Stimulated activated CD4-positive, alpha-beta T cell treated with anti-CD3 and anti-CD28 coated beads, Interleukin-1b, Interleukin-23, amount 100 ng/mL, for 48 hours (primary cell): ENCODE measurements at places on chromosomes 1 and 21.

DNA sequence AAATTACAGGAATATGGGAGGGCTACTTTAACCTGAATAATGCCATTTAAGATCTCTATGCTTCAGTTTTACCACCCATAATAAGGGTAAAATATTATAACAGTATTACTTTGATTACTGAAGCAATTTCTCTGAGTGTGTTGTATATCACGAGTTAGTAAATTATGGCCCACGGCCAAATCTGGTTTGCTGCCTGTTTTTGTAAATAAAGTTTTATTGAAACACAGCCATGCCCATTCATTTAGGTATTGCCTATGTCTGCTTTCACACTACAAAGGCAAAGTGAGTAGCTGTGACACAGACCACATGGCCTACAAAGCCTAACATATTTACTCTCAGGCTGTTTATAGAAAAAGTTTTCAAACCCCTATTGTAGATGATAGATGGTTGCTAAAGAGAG, 156.8 kb downstream of the CDC42BPA start:
- DNase-seq: no peak

GRCh38 chr1:36159614-36160387, 3.8 kb downstream of the MAP7D1 start:
- no peak for DNase-seq

- no peak for DNase-seq
These were observed 34.1 kb downstream of the EXTL2 start for GRCh38 chr1:100860397-100860991.

GRCh38 chr1:9128520-9129265, at the start of gene GPR157:
Gene GPR157, minus strand, starts transcription at chr1:9129102. Its CDS starts 75 bp downstream, at chr1:9129027.
- DNase-seq: peak; percentile 82

DNA sequence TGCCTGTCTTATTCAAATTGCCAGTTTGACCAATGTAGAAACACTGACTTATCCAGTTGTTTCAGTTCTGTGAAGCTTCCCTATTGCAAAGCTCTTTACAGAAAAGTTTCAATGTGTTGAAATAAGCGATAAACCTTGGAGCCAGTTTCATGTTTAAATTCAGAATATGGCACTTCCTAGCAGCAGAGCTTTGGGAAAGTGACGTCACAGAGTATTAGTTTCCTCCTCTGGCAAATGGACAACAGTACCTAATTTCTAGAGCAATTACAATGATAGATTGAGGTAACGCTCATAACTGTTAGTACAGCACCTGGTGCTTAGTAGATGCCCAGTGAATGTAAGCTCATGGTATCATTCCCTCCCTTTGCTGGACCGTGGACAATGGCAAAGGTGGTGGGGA, 527.5 kb upstream of the DAB1 start:
- DNase-seq: no peak

DNA sequence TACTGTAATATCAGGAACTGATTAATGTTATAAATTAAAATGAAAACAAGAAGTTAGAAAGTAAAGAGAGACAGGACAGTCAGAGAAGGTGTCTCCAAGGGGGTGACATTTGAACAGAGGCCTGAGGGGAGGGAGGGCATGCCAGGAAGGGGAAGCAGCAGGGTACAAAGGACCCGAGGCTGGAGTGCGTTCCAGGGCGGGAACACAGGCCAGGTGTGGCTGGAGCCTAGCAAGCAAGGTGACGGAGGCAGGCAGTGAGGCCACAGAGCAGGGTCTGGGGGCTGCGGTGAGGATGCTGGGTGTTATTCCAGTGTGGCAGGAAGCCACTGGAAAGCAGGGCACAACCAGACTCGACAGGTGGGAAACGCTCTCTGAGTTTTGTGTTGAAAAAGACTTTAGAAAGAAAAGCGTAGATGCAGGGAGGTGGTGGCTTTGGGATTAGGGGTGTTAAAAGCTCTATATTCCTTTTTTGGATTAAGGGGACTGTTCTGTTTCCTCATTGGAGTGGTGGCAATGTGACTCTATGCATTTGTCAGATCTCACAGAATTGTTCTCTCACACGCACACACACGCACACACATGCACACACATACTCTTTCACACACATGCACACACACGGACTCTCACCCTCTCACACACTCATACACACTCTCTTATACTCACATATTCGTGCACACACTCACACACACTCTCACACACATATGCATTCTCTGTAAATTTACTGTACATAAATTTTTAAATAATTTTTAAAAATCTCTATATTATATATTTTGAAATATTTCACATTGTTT, 124.5 kb downstream of the GLIS1 start:
- DNase-seq: no peak

- no peak for DNase-seq
These were observed 114.4 kb downstream of the PRDM16 start for GRCh38 chr1:3183411-3183810.

DNA sequence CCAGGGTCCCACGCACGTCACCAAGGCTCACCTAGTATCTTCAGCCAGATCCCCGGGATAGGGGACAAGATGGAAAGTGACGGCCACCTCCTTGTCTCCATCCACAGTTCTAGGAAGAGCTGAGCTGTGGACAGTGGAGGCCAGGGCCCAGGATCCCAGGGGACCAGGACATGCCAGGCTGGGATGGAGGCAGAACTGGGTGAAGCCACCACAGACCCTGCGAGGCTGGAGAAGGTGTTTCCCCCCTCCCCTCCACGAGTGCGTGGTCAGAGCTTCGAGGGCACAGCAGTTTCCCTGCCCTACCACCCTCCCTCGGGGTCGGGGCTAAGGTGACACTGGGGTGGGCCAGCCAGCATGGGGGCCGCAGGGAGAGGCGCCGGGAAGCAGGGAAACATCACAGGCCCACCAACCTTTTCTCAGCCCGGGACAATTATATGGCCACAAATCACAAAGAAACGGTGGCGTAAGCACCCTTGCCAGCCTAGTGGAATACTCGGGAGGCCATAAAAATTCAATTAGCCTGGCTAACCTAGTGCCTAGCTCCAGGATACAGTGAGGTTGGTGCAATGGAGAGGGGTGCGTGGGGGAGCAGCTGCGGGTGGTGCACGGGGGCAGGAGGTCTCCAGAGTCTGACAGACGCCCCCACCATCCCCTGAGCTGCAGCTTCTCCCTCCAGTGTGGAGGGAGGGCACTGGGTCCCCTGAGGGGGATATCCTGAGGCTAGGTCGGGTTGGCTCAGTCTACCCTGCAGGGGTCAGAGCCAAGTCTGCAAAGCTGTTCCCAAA, 13.4 kb downstream of the DRAXIN start:
- DNase-seq: no peak

DNA sequence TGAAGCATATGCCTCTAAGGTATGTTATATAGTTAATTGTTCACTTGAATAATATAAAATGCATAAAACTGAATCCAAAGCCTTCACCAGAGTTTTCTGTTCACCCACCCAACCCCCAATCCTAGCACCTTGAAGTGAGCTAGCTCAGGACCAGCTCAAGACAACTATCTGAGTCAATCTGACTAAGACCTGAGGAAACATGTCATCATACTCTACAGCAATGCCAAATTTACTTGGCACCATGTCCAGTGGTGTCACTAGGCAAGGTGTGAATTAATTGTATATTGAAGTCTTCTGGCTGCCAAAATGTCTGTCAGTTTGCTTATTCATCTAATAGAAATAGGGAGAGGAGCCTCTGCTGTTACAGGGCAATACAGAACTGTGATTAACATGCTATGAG, 3.8 kb downstream of the DNASE2B start:
- DNase-seq: peak; percentile 1

DNA sequence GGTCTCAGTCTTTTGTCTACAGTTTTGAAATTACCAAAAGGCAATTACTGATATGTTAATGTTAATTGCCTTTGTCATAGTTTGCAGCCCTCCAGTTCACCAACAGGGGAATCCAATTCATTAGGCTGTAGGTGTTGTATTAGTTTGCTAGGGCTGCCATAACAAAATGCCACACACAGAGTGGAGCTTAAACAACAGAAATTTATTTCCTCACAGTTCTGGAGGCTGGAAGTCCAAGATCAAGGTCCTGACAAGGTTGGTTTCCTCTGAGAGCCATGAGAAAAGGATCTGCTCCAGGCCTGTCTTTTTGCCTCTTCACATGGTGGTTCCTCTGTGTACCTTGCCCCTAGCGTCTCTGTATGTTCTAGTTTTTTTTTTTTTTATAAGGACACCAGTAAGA, 1.3 kb downstream of the RTCA start:
- no peak for DNase-seq

DNA sequence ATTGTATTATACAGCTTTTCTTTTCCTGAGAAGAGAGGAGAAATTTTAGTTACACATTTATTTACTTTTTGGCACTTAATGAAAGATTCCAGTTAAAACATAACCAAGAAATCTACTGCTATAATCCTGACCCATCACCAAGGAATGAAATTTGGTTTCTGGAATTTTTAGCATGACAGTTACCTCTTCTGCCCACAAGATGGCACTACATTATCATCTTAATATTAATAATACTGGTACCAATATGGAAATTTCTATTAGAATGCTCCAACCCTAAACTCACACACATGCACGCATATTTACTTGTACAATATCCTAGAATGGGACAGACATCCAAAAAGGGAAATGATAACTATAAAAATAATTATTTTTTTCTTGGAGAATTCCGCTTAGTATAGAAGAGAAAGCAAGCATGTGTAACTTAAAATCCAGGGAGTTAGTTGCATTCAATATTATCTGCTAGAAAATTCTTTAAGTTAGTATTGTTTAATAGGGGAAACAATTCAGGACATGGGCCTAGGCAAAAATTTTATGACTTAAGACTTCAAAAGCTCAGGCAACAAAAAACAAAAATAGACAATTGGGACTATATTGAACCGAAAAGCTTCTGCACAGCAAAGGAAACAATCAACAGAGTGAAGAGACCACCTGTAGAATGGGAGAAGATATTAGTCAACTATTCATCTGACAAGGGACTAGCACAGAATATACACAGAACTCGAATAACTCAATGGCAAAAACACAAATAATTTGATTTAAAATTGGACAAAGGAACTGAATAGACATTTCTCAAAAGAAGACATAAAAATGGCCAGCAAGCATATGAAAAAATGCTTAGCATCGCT, 37.4 kb downstream of the MAP3K21 start:
- no peak for DNase-seq
